ENCODE measurements at places on chromosomes 2 and 18. TPM values are rescaled to one million over a fixed set of nuclear protein-coding genes. Genes with fewer than 3 reads are reported as not detected.
A peak's percentile ranks its signal among the peaks of the same experiment; 100 is the strongest.

DNA sequence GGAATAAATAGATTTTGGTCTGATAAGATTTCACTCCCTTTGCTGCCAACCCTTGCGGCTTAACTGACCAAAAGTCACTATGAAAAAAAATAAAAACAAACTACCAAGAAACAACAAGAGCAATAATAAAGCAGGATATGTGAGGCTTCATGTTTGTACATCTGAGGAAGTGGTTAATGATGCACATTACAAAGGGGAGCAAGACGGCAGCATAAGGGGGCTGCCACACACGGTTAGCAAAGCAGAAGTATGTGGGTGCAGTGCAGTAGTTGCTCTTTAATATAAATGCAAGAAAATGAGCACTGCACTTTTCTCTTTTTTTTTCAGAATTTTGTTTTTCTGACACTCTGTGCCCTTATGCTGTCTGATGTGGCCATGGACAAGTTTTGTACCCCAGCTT, 377.1 kb upstream of the CNTNAP5 start:
- no peaks in the 10 kb centered on the region for H3K27me3 ChIP-seq
- no peaks in the 10 kb centered on the region for H3K4me1 ChIP-seq
- H3K27ac ChIP-seq = no peak overlapping the region
- H3K4me3 ChIP-seq = no peak overlapping the region

DNA sequence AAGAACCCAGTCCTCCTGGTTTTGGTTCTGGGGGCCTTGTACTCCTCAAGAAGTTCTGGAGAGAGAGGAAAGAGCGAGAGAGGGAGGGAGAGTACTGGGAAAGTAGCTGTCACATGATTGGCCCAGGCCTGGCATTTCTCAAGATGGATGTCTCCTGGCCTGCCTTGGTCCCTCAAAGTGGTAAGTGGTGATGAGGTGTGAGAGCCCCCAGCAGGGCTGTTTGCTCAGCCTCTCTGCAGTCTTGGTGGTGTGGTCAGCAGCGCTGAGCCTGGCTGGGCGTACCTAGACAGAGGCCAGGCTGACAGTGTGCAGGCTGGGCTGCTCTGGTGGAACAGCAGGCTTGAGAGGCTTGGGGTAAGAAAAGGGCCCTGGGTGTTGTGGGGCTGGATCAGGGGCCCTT, 2.5 kb downstream of the SPEG start:
- no peaks in the 10 kb centered on the region for H3K27me3 ChIP-seq
- H3K27ac ChIP-seq = no peak overlapping the region
- H3K36me3 ChIP-seq = no peaks in the 10 kb centered on the region
- H3K4me3 ChIP-seq = no peak overlapping the region

DNA sequence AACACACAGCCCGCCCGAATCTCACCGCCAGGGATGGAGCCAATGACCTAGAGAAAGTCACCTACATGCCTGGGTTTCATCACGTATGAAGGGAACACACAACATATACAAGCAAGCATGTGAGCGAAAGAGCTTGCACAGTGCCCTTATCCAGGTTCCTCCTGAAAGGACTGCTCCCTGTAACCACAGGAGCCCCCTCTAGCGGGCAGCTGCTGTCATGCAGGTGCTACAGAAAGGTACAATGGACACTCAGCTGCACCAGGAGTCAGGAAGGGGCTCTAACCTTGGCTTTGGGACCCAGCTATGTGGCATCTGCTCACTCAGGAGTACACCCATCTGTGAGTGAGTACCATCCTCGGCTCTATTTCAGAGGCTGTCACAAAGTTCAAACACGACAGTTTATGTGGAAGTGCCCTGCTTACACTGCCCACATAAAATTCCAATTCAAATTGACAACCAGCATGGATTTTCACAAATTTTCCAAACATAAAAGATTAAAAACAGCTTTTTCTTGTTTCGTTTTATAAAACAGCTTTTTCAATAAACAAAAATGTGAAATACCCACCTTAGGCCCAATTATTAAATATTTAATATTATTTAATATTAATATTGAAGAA, 3.5 kb downstream of the NDUFA10 start:
- peak; percentile 85 for DNase-seq
- peaks cover 21% of the 10 kb centered on the region for H3K36me3 ChIP-seq
- no peak overlapping the region for H3K27ac ChIP-seq

DNA sequence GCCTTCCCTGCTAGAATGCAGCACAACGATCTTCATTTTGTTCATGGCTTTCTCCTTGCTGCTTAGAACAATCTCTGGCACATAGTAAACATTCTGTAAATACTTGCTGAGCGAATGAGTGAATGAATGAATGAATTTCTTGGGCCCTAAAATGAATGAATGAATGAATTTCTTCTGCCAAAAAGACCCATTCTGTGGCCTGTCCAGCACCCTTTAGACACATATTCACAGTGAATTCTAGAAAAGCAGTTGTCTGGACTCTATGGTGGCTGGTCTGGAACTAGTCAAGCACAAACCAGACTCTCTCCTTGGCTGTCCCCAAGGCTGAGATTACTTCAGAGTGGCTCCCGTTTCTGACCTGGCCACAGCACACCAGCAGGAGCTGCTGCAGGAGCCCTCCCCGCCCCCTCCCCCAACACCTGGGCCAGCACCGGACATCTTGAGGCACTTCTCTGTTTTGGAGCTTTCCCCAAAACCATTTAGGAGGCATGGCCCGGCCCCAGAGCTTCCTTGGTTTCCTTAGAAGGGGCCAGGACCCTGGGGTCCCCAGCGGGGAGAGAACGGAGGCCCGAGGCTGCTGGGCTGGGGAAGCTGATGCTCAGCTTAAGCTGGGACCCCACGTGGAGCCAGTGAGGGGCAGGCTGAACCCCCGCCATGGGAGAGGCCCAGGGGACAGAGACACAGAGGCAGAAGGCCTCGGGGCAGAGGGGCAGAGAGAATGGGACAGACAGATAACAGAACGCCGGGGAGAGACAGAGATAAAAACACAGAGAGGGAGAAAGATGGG, 159.0 kb downstream of the ZFP36L2 start:
- no peaks in the 10 kb centered on the region for H3K36me3 ChIP-seq
- no peak overlapping the region for H3K4me3 ChIP-seq
- no peak overlapping the region for H3K27ac ChIP-seq
- H3K4me1 ChIP-seq = peaks cover 48% of the 10 kb centered on the region
- DNase-seq = peak; percentile 60

ATOH8 gene
- polyA plus RNA-seq = 6.4 TPM

HOXD3 gene
- 0.81 TPM for polyA plus RNA-seq

STK39 gene
- polyA plus RNA-seq = 12.3 TPM

Data from SK-N-SH (cell line).